RWPE1 (cell line): ENCODE measurements at places on chromosomes 6 and 20.
A peak's percentile ranks its signal among the peaks of the same experiment; 100 is the strongest.

- no peak for DNase-seq
Observed at GRCh38 chr6:25320459-25320858, 41.3 kb downstream of the CARMIL1 start.

GRCh38 chr6:20827798-20828197 is 293.5 kb downstream of the CDKAL1 start:
- no peak for DNase-seq

GRCh38 chr20:50633361-50633760 is 58.0 kb downstream of the RIPOR3 start:
- no peak for DNase-seq

DNA sequence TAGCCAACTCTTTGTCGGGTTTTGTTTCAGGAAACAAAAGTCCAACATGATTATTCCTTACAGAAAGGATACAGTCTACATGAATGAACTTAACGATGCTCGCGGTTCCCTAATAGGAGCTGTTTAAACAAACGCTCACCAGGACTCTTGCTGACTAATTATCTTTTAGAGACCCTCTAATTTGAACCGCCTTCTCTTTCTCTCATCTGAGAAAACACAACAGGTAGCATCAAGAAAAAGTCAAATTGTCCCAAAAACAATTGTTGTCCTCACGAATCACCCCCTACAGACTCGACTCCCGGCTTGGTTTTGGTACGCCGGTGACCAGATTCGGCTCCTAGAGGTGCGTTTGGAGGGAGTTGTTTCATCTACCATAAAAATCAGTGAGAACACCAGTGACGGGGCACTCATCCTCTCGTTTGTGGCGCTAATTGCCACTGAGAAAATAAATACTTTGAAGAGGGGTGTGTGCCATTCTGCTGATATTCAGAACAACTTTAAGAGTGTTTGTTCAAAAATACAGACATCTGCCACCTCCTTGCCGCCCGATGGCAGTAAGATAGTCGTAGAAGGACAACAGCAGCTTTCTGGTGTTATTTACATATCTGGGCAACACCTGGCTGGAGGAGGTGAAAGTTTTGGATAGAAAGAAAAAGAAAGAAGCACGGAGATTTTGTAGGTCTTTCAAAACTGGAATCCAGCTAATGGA is 1.1 kb upstream of the SIM1 start:
- DNase-seq, result no peak

DNA sequence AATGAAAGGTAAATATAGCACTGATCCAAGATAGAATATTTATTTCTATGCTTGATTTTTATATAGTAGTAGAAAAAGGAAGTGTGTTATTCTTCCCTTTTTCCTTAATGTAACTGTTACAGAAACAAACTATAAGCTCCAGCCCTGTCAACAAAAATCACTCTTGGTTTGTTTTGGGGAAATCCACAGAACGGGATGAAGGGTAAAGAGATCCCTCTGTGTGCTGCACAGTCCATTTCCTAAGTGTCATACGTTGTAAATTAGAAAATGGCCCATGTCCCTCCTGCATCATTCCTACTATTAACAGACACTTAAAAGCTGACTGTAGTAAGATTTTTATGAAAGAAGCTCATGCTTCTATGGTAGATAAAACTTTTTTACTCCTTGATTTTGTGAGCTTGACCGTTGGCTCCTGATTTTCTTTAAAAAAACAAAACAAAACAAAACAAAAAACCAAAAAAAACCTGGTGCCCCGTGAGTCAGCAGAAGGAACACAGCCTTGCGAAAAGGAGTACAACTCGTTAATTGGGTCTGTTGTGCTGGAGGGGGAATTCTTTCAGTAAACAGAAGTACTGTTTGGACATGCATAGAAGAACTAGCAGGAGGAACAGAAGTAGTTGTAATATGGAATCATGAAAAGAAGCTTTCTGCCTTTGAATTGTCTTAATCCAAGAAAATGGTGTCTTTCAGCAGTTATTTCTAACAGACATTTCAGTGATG is 67.5 kb downstream of the RTN4IP1 start:
- peak; percentile 36 for DNase-seq

DNA sequence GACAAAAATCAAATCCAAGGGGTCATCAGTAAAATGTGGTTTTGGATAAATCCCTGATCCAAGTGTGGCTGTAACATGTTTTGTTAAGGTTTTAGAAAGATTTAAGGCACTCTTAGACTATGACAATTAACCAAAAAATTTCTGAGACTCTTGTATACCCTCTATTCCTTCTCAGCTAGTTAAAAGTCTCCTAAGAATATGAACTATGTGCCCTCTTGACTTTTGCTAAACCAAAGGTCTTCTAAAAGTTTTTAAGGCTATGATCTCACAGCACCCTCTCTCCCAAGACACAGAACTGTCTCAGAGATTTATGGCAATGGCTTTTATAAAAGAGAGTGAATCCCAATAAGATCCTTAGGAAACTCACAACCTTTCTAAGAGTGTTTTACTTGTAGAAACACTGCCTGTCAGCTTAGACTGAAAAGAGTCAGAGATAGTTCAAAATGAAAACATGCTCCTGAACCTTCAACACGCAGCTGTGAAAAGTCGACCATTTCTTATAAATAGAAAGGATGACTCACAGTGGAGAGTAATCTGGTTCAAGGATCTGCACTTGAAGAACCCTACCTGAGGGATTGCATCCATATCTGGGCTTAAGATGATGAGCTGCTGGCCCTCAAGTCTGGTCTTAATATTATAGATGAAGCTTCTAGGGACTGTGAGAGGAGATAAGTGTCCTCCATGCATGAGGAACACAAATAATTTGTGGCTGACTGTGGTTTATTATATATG is 388.4 kb upstream of the GJE1 start:
- no peak for DNase-seq

- DNase-seq, result no peak
Observed at GRCh38 chr6:11209369-11209768, 23.1 kb downstream of the NEDD9 start.

DNA sequence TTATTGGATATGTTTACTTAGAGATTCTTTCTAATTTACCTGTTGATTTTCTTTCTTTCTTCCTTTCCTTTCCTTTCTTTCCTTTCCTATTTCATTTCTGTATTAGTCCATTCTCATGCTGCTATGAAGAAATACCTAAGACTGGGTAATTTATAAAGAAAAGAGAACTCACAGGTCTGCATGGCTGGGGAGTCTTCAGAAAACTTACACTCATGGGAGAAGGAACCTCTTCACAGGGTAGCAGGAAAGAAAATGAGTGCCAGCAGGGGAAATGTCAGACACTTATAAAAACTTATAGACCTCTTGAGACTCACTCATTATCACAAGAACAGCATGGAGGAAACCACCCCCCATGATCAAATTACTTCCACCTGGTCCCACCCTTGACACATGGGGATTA is 40.8 kb downstream of the HDAC2 start:
- no peak for DNase-seq

DNA sequence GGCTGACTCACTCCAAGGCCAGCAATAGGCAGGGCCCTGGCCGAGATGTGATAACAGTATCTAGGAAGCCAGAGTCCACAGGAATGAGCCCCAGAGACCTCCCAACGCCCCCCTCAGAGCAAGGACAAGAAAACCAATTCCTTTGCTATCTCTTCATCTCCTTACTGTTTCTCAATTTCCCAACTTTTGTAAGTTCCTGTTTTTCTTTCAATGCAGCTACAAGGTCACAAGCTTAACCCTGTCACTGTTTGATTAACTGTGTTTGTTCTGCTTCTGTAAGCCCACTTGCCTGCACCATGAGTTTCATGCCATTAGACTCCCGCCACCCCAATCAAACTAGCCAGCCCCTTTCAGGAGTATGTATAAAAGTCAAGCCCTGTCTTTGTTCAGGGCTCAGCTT is 3.5 kb downstream of the FKBP1C start:
- DNase-seq, result no peak

DNA sequence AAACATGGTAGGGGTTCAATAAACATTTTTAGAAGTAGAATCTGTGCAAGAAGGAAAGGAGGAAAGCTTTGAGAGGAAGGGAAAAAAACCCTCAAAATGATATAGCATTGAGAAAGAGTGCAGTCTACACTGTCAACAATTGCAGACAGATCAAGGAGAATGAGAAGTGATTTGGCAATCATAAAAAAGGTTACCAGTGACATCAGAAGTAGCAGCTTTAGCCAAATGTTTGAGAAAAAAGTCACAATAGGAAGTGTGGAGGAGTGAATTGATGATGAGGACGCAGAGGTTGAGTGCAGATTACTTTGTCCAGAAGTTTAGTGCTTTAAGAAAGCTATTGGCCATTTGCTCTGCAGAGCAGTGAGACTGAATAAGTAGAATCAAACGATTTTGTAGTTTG is 155.0 kb downstream of the GJA1 start:
- no peak for DNase-seq

DNA sequence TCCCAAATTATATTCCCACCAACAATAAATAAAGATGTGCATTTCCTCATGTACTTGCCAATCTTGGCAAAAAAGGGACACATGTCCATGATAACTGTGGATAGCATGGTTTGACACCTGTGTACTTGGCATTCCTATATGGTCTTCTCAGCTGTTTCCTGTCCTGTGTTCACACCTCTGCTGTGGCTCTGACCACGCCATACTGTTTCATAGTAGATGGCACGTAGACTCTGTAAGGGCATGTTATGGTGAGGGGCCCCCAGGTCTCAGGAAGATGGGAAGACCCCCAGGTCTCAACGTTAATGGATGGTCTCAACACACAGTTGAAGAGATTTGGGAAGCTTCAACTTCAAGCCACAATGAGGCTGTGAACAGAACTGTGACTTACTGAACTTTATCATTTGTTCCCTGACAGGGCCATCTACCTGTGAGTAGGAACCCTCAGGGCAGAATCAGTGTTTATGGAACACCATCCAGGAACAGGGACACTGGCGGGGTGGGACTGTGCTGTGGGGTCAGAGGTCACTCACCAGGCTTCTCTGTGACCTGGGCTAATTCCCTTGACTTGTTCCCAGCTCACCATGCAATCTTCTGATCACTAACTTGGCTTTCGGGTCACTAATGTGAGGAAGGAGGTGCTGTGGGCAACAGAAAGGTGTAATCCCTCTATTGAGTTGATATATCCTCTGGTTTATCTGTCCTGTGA is 11.8 kb downstream of the ZBTB24 start:
- no peak for DNase-seq

GRCh38 chr6:36386495-36387439 is 702 bp downstream of the ETV7 start:
- DNase-seq, result peak; percentile 44

DNA sequence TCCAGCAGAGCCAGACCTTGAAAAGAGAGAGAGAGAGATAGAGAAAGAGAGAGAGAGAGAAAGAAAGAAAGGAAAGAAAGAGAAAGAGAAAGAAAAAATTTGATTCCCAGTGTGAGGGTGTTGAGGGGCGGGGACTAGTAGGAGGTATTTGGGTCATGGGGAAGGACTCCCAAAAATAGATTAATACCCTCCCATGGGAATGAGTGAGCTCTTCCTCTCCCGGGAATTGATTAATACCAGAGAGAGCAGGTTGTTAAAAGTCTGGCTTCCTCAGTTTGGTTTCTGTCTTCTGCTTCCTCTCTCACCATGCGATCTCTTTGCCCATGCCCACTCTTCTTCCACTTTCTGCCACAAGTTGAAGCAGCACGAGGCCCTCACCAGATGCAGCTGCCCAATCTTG is 28.8 kb upstream of the CFAP206 start:
- no peak for DNase-seq

DNA sequence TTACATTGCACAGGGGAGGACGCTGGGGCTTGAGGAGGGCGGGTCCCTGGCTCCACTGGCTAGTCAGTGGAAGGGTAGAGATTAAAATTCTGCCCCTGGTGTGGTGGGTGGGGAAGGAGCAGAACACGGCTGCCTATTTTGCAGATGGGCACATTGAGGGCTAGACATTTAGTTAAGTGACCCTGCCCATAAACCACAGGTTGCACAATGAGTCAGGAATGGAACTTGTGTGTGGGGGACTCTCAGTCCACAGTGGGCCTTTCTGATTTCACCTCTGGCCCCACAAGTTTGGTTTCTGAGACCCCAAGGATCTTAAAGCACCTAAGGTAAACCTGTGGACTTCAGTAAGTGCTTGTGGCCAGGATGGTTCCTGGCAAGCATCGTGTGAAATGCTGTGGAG is 22.0 kb upstream of the CCDC167 start:
- DNase-seq, result no peak

DNA sequence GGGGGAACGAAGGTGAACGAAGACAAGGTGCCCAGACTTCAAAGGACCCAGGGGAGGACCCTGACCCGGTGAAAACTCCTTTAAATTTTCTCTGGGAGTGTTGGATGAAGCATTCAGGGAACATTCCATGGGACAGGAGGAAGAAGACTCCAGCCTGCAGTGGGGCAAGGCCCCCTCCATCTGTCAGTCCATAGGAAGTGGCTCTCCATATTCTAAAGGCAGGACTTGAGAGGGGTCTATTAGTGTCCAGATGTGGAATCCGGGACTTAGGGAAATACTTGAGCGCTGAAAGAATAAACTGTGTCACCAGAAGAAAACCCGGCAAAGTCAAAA is 3.2 kb upstream of the BPIFA2 start:
- DNase-seq, result no peak

DNA sequence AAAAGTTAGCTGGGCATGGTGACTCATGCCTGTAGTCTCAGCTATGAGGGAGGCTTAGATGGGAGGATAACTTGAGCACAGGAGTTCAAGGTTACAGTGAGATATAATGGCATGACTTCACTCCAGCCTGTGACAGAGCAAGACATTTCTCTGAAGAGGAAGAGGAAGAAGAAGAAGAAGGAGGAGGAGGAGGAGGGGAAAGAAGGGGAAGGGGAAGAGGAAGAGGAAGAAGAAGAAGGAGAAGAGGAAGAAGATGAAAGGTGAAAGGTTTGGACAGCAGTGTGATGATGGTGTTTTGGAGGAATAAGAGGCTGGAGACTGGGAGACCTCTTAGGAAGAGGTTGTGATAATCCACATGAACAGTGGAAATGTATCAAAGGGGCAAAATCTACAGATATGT is 410.7 kb upstream of the JAG1 start:
- no peak for DNase-seq

DNA sequence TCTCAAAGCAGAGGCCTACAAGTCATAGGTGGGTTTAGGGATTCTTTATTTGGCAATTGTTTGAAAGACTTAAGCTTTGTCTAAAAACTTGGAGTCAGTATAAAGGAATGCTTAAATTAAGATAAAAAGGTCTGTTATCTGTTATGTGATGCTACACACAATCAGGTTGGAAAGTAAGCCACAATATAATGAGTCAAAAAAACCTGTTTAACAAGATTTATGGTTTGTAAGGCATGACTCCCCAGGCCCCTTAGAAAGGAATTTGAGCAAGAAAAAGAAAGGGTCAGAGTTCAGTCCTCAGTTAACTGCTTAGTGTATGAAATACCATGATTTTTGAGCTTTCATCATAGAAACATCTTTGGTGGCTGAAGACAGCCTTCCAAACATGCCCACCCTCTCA is 66.8 kb upstream of the HMGN3 start:
- DNase-seq, result peak; percentile 10

GRCh38 chr20:57397693-57398108 is 6.5 kb downstream of the RBM38 start:
- no peak for DNase-seq

GRCh38 chr6:39983193-39983592 is 48.9 kb upstream of the MOCS1 start:
- no peak for DNase-seq

- DNase-seq, result no peak
Observed at GRCh38 chr6:163991321-163991720, 576.8 kb downstream of the QKI start.
